Stimulated activated CD8-positive, alpha-beta memory T cell treated with anti-CD3 and anti-CD28 coated beads, Interleukin-4, amount 100 ng/mL, for 1 hour (primary cell): ENCODE measurements at places on chromosomes 12 and 14.

DNA sequence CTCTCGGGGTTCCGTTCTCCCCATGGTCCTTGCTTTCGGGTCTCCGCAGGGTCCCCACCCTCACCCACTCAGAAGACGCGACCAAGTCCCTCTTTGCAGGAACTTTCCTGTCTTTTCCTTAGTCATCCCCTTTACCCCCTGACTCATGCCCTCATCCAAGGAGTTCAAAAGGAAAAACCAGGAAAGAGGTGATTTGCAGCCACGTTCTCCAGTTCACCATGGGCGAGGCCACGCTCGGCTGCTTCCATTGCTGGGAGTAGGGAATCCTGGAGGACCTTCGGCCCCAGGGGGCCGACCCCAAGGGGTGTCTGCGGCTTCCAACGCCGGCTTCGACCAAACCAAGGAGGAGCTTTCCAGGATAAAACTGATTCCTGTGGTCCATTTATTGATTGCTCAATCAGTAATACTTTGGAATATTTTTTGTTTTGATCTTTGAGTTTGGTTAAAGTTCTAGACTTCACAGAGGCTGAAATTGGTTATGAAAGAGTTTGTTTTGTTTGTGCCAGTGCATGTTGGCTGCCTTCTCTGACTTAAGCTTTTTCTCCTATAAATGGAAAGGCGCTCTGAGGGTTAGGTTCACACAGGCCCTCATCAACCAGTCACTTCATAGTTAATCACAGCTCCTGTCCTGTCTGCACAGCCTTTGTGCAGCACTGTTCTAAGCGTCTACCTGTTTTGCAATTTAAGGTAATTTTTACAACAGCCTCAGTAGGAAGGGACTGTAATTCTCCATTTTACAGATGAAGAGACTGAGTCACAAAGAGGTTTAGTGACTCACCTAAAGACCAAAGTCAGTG lies 827 bp downstream of the ALDH2 start:
- no peak for DNase-seq

DNA sequence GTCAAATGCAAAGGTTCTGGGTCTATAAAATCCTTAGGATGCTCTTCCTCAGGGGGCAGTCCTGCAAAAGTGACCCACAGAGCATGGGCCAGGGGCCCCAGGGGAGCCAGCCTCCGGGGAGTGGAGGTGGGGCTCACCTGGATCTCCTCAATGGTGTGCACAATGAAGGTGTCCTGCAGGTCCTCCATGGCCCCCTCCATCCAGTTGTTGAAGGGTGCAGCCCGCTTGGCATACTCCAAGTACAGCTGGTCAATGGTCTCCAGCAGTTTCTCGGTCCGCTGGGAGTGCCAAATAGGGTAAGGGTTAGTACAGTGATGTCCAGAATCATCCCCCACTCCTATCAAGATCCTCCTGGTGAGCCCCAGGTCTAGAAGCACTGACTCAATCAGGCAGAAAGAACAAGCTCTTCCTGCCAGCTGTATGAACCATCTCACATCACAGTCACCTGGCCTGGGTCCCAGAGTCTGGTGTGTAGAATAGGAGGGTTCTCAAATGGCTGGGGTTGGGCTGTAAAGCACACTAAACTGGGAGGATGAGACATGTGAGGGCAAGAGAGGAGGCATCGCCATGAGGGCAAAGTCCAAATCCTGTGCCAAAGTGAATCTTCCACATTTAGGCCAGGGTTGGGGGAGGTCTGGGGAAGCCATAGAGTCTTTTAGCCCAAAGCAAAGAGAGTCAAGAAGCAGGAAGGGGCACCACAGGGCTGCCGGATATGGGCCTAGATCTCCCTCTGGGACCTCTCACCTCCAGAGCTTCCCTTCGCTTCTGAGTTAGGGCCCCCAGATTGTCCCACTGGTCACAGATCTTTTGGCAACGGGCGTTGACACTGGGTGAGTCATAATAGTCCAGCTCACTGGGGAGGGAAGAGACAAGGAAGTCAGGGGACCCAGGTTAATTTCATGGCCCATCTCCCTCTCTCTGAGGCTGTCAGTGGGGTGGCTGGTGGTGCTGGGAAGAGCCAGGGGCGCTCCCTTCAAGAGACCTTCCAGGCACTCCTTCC lies 91.5 kb upstream of the ZFP36L1 start:
- no peak for DNase-seq

- no peak for DNase-seq
Measured at GRCh38 chr12:47112679-47113078, 32.9 kb upstream of the AMIGO2 start.

GRCh38 chr12:120200364-120200800 lies 529 bp downstream of the RPLP0 start:
- DNase-seq: no peak

DNA sequence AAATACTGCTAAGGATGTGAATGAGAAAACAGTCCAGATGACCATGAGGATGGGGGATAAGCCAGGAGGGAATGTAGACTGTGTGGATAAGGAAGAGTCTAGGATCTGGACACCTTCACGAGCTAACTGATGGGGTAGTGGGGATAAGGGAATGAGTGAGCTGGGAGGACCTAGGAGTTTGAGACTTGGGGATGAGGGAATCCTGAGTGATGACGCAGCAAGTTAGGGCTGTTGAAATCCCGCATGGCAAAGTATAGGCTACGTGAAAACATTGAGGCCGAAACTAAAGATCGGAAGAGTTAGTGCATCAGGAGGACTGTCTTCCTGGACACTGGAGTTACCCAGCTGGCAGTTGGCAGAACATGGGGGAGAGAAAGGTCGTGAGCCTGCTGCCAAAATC lies 129.2 kb upstream of the EEA1 start:
- no peak for DNase-seq
